ENCODE measurements at places on chromosomes 7 and 10.

- DNase-seq = no peak
Measured at GRCh38 chr10:101545898-101546297, 42.2 kb downstream of the POLL start.

DNA sequence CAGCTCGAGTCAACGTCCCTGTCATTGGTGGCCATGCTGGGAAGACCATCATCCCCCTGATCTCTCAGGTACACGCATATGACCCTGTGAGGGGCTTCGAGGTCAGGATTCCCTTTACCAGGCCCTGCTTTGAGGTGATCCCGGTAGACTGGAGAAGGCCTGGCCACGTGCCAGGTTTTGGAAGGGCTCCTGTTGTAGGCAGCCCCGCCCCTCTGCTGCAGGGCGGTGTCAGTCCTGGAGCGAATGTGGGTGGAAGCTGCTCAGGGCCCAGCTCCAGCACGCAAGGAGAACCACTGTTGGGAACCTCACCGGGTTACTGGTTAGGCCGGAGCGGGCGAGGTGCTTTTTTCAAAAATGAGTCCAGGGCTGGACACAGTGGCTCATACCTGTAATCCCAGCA, 15.6 kb downstream of the MDH2 start:
- DNase-seq = no peak

GRCh38 chr10:17366705-17367104, 87.7 kb downstream of the ST8SIA6 start:
- no peak for DNase-seq

- DNase-seq = no peak
Measured at GRCh38 chr10:17872191-17873091, 63.3 kb downstream of the MRC1 start.

- DNase-seq = no peak
Measured at GRCh38 chr10:3763035-3763456, 22.0 kb downstream of the KLF6 start.

DNA sequence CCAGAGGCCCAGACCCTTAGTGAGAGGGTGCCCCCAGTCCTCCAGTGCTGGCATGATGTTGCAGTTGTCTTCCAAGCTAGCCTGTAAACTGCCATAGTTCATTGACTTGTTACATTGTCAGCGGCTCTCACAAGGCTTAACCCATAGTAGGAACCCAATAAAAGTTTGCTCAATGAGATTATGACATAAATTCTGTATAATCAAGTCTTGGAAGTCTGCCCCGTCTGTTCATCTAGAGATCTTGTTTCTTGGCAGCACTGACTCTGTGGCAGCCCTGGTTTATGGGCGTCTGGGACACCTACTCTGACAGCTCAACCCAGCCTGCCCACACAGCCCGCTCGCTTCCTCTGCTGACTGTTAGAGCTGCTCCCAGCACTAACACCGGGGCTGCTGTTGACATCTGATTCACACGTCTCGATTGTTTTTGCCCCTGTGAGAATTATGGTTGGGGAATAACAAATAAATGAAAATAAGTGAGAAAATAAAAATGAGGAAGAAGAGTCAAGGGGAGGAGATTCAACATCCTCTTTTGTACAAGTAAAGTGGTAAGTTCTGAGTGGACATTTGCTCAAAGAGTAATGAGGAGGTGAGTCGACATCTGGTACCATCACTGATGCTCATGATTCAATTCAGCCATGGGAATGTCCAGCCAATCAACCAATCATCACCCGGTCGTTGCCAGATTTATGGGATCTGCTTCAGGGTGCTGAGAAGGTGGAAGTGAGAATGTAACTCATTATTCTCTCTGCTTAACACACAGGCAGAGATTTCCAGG, 160.8 kb downstream of the SPAG6 start:
- DNase-seq = peak; percentile 44

GRCh38 chr10:111117528-111118277, 40.9 kb downstream of the ADRA2A start:
- DNase-seq = no peak

DNA sequence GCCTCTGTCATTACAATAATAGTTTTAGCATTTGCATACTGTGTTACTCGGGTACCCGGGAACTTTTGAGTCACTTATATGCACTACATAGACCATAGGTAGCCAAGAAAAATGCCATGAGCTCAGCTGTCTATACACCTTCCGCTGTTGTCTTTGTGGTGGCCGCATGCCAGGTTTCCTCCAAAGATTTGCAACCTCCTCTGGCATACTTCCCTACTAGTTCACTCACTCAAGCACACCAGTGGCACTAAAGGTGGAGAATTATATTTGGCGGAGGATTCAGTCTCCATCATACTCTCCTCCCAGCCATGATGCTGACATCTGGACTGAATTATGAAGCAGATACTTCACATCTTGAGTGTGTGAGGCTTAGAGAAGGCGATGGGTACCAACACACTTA, 35.6 kb upstream of the GRB10 start:
- no peak for DNase-seq

DNA sequence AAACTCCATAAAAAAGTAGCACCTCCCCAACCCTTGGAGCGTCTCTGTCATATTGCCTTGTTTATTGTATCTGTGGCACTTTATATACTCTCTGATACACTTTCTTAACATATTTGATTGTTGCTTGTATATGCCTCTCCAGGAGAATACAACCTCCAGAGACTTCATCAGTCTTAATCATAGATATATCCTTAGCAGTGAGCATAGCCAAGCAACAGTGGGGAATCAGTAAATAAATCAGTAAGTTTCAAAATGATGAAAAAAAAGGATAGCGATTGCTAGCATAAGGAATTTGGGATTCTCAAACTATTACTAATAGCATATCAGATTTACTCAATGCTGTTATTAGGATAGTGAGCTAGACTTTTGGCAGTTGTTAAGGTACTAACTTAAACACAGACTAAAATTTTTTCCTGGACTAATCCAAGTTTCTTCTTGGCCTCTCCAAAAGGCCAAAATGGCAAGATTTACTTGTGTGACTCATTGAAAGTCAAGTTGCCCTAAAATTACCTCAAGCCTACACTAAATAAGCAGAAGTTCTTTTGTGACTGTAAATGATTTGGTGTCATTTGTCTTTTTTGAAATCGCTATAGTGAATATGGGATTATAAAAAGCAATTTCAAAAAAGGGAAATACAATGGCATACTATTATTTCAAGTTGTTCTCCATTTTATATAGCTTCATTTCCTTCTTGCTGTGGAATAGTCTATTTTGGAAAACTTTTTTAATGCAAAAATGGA, 177.9 kb downstream of the CHN2 start:
- no peak for DNase-seq

DNA sequence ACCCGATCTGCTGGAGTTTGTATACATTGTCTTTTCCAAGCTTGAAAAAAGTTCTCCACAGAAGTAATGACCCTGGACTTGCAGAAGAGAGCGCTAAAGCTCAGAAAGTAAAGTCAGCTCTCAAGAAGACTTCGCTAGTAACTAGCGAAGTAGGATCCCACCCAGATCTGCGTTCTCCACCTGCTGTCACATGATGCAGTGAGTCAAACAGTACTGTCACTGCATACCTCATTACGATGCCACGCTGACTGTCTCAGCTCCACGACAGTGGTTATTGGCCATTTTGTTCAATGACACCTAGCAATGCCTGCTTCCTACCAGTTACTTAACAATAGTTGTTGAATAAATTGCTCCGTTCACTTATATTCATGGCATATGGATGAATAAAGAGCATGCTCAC, 29.7 kb upstream of the SEC61G start:
- no peak for DNase-seq

DNA sequence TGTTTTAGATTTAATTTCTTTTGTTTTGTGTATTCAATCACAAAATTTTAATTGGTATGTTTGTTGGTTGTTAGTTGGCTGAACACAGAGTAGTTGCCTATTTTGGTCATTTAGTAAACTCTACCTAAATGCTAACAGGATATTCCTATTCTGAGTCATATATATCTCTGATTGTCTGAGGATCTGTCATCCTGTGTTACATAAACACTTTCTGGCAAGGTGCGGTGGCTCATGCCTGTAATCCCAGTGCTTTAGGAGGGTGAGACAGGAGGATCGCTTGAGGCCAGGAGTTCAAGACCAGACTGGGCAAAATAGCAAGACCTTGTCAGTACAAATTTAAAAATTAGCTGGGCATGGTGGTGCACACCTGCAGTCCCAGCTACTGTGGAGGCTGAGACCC, 178.6 kb downstream of the PLCE1 start:
- DNase-seq = no peak

DNA sequence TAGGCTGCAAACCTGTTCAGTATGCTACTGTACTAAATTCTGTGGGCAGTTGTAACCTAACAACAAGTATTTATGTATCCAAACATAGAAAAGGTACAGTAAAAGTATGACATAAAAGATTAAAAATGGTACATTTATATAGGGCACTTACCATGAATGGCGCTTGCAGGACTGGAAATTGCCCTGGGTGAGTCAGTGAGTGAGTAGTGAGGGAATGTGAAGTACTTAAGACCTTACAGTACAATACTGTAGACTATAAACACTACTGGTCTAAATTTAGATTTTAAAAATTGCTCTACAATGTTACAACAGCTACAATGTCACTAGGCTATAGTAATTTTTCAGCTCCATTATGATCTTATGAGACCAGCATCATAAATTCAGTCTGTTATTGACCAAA, 146.0 kb upstream of the GNAI1 start:
- no peak for DNase-seq

DNA sequence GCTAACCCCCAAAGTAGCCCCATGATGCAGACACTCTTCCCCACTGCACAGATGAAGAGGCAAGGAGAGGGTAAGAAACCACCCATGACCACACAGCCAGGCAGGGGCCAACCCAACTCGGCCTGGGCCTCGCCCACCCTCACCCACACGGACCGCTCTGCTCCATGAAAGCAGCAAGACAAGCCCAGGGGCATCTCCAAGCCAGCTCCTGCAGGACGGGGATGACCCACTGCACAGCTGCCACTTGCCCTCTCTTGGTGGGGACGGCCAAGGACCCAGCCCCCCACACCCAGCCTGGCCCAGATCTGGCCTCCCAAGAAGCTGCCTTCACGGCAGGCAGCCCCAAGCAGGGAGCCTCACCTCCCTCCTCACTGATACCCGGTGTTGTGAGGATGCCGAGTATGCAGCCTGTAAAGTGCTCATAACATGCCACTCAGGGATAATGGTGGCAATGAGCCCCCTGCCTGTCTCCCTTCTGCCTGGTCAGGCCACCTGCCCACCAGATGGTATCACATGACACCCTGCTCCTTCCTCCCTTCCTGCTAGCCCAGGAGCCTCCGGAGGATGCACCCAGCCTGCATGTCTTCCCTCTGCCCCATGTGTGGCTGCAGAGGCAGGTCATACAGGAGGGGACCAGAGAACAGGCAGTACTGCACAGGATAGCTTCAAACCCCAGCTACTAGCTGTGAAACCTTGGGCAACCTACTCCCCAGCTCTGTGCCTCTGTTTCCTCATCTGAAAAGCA, 23.3 kb downstream of the OGDHL start:
- no peak for DNase-seq

DNA sequence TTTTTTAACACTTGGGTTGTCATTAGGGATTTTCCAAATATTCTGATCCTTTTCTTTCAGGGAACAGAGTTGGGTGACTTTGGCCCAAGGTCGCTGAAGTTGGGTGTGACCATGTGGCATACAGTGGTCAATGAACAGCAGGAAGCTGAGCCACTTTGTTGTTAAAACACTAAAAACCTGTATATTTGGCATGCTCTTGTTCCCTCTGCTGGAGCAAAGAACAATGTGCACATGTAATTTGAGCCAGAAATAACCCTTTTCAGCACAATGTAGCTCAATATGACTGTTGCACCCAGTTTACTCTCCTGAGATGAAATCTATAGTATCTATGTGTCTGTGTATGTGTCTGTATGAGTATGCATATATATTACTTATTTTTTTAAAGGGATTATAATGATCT, 74.9 kb downstream of the ADCYAP1R1 start:
- no peak for DNase-seq

DNA sequence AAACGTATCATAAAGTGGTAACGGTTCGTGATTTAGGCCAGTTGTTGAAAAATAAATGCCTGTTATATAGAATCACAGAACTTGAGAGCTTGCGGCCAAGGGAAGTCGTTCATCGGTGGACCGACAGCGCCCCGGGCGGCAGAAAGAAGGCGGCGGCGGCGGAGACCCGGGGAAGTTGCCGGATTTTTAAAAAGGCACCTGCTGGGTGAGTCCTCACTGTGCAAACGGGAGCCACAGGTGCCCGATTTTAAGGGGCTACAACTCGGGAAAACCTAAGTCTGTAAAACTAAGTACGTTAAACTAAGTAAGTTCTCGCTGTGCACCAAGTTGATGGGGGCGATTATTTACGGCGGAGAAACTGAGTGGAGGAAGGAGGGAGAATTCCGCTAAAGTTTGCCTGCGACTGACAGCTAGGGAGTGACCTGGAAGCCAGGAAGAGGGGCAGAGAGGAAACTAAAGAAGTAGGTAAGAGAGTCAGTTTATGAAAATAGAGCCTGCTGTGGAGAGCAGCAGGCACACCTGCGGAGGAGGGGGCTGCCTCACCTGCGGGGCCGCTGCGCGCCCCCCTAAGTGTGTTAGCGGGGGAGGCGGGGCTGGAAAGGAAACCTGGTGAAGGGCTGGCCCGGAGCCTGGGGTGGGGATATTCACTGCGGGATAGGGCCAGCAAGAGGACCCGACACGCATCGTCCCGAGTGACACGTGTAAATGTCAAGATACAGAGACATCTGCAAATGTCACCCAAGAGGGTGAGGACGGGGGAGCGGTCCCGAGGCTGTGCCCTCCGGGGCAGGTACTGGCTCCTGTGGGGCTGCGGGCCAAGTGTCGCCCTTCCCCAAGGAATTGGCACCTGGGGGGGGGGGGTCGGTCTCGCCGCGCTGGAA, 996 bp downstream of the ADAM12 start:
- no peak for DNase-seq

DNA sequence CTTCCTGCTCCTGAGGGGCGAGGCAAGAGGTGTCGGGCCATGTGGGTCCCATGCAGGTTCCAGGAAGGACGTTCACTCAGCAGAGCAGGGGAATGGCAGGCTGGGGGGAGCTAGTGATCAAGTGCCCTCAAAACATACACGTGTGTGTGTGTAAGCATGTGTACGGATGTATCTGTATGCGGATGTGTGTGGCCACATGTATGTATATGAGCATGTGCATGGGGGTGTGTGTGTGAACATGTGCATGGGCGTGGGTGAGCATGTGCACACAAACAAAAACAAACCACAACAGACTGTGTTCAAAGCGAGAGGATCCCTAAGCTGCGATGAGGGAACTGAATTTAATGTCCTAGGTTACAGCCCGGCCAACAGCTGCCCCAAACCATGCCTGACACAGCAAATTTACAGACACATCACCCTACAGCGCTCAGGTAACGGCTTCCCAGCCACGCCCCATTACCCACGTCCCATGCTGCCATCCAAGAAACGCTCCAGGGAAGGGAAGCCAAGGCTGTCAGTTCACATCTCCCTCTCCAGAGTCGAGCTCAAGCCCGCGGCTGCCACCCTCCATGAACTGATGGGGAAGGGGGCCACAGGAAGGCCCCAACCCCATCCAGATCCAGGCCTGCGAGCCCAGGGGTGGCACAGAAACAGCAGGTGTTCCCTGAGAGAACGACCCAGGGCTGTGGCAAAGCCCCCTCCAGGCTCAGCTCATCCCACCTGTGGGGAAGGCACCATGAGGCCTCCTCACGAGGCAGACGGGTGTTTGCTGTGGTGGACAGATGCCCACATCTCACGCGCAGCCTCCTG, 56.6 kb downstream of the PTPRN2 start:
- no peak for DNase-seq
